Brain pericyte (primary cell): ENCODE measurements at places on chromosomes 12 and 14.

GRCh38 chr12:70321191-70321590, 44.9 kb upstream of the KCNMB4 start:
- DNase-seq, result no peak

- no peak for DNase-seq
Observed at GRCh38 chr14:68675233-68675577, 117.7 kb downstream of the ZFP36L1 start.

DNA sequence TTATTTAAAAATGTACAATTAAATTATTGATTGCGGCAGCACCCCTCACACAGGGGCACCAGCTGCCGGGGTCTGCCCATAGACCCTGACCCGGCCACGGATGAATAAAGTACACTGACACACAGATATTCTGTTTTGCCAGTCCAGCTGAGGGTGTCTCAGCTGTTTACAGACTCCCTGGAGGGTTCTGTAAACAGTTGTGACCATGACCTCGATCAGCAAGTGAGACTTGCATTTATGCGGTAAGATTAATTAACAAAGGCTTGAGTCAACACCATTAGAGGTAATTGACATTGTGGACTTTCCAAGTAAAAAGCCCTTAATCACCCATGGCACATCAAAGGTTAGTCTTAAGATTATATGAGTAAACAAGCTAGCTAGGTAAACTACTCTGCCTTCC, 94.3 kb downstream of the FUT8 start:
- DNase-seq, result no peak

DNA sequence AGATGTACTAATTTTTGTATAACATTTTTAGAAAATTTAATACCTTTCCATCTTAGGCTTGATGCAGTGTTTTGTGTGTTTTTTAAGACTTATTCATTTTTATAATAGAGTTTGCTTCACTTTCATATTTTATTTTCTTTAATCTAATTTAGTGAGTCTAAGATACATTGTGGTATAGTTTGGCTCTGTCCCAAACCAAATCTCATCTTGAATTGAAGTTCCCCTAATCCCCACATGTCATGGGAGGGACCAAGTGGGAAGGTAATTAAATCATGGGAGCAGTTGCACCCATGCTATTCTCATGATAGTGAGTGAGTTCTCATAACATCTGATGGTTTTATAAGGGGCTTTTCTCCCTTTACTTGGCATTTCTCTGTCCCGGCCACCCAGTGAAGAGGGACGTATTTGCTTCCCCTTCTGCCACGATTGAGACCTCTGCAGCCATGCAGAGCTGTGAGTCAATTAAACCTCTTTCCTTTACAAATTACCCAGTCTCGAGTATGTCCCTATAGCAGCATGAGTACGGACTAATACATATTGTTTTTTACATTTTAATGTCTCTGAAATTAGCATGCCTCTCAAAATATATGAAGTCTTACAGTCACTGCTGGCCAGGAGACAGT, 34.9 kb downstream of the GABARAPL1 start:
- no peak for DNase-seq

- no peak for DNase-seq
Observed at GRCh38 chr12:11885261-11886038, 185.3 kb upstream of the BCL2L14 start.

DNA sequence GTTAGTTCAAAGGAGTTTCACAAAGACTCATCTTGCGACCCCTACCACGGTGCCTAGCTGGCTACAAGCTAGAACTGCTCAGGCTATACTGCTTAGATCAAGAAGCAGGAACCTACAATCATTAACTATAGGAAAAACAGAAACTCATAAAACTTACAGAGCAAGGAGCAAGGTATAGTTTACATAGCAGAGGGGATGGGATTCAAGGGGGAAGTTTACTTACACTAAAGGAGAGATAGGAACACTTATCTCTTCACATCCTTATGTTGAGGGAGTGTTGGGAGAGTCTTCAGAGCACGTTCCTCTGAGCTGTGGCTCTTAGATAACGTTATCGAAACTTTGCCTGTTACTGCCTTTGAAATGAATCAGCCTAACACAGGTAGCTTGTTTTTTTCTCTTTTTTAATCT, 58.1 kb downstream of the FSCB start:
- DNase-seq, result no peak

DNA sequence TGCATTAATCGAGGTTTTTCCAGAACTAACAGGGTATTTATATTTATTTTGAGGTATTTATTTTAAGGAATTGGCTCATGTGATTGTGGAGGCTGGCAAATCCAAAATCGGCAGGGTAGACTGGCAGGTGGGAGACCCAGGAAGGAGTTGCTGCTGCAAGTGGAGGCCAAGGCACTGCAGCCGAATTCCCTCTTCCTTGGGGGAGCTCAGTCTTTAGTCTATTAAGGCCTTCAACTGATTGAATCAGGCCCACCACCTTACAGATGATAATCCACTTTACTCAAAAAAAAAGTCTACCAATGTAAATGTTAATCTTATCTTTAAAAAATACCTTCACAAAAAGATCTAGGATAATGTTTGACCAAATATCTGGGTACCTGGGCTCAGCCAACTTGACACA, 1.2 kb upstream of the OAS2 start:
- DNase-seq, result no peak

DNA sequence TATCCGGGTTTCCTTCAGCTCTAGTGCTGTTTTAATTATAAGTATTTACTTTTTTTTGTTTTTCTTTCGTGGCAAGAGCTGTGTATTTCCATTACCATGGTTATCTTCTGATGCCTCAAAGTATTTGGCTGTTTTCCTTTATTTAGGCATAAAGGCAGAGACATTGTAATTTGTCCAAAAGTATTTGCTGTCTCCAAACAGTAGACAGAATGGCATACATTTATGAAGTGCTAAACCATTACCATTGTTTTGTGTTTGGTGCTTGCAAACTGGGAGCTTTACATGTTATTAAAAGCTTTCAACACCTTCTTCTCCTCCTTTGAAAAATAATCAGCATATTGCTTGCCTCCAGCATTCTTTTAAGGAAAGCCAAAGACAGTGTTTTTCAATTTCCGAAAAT, 46.3 kb downstream of the FLRT2 start:
- no peak for DNase-seq

GRCh38 chr14:97388408-97388807, 591.2 kb downstream of the VRK1 start:
- DNase-seq, result no peak

GRCh38 chr12:3523728-3524127, 32.7 kb downstream of the PRMT8 start:
- no peak for DNase-seq

DNA sequence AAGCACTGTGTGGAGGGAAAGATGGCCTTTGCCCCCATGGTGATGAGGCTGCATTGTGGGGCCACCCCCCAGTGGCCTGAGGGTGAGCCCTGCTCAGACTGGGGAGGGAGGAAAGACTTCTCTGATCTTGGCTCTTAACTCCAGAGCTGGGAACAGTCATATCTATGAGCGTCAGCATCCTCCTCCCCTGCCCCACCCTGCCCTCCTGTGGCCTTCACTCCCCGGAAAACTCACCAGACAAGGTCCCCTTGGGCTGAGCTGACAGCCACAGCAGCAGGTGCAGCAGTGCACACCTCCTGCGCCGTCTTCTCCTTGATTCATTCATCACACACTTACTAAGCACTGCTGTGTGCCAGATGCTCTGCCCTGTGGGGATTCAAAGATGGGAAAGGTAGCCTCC, 98.8 kb downstream of the B4GALNT3 start:
- DNase-seq, result no peak

DNA sequence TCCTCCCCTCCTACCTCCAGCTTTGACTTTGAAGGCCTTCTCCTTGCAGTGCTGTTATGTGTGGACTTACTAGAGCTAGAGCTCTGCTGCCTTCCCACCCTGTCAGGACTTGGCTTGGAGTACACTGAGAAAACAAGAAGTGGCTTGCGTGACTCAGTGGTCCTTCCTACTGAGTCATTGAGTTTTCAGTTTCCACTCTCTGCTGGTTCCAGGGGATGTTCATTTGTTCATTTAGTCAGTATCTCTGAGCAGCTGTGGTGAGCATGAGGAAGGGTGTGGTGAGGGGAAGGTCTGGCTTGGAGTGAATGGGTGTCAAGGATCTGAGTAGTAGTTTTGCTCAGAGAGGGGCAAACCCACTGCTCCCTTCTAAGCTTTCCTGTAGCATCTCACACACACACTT, 17.2 kb upstream of the ELK3 start:
- DNase-seq, result no peak

DNA sequence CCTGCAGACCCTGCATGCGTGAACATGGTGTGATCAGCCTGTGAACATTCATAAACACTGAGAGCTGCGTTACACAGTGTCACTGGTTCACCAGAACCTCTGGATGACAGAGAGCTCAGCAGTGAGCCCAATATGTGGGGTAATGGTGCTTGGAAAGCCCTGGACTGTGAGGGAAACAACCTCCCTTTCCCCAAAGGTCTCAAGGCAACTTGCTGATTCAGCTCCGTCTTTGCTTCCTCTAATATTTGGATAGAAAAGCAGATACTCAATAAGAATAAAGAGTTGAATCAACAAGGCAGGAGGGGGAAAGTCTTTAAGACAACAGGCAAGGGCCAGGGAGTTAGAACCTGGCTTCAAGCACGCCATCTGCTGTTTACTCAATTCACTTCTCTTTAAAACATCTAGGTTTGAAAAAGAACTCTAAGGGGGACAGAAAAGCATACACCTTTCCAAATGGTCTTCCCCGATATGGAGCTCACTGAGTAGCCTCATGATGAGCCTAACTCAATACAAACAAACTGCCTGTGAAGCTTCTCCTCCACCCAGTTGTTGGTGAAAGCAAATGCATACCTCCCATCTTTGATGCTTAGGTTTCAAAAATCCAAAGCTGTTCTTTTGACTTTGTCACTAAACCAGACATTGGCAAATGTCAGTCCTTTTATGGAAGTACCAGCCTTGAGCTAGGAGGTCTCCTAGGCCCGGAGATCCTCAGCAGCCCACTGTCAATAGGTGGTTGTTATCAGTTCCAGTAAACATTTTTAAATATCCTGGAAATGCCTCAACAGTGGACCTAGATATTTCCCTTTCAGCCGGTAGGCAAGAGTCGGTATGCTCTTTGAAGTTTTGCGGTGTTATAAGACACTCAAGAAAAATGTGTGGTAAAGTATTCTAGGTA, 76.1 kb downstream of the SAMD4A start:
- DNase-seq, result no peak

- no peak for DNase-seq
Observed at GRCh38 chr12:49881415-49882247, 22.1 kb downstream of the FAIM2 start.

DNA sequence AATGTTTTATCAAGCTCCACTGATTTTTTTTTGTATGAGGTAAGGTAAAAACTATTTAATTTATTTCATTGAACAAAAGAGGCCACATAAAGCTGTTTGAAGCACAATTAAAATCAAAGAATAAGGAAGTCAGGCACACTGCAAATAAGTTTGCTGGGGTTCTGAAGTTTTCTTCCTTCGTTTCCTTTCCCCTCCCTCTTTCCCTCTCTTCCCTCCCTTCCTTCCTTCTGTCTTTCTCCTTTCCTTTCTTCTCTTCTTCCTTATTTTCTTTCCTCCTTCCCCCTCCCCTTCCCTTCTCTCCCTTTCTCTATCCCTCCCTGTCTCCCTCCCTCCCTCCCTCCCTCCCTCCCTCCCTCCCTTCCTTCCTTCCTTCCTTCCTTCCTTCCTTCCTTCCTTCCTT, 78.7 kb downstream of the ALX1 start:
- no peak for DNase-seq

DNA sequence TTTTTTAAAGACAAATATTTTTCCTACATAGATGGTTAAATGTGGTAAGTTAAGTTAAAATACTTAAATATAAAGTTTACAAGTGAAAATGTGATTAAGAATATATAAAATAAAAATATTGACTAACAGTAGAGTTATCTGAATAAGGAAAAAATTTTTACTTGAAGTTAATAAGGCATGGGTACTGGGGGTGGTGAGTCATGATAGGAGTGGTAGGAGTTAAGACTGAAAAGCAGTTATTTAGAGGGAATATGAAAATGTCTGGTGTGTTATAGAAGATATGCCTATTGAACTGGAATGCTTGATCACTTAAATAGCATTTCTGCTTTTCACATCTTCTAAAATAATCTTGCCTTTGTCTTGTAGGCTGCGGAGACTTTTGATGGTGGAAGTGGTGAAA, 68.7 kb downstream of the CCDC91 start:
- no peak for DNase-seq

GRCh38 chr12:32895688-32896431, 717 bp downstream of the PKP2 start:
- DNase-seq, result no peak

DNA sequence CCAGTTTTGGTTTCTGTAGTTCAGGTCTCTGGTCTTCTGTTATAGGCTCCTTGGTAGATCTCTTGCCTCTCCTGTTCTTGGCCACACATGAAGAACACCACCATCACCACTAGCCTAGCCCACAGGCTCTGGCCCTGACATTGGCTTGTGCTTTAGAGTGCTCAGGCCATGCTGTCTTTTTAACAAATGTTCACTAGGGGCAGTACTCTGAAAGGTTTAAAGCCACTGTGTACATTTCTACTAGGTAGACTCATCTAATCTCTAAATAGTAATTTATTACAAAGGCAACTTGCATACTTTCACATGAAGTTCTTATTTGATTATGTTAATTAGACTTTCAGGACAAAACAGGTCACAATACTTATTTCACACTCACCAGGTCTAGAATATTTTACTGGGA, 38.3 kb downstream of the PDE6H start:
- DNase-seq, result no peak

DNA sequence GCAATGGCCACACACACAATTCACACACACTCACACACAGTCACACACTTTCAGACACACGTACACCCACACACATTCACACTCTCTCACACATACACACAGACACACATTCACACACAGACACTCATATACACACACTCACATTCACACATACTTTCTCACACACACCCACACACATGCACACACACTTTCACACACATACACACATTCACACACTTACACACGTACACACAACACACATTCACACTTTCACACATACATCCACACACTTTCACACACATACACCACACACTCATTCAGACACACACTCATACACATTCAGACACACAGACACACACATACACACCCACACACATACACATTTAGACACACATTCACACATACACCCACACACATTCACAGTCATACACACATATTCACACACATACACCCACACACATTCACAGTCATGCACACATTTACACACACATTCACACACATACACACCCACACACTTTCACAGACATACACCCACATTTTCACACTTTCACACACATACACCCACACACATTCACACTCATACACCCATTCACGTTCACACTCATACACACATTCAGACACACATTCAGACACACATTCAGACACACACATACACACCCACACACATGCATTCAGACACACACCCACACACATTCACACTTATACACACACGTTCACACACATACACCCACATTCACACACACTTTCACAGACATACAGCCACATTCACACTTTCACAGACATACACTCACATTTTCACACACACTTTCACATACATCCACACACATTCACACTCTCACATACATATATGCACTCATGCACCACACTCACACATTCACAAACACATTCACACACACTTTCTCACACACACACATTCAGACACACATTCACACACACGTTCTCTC, 52.6 kb upstream of the C14orf180 start:
- no peak for DNase-seq
